Tongue (tissue), 3 donors: ENCODE measurements at places on chromosomes 3 and 15.

- no peak for DNase-seq
These were observed 397.1 kb upstream of the CFAP20DC start for GRCh38 chr3:59446775-59447465.

DNA sequence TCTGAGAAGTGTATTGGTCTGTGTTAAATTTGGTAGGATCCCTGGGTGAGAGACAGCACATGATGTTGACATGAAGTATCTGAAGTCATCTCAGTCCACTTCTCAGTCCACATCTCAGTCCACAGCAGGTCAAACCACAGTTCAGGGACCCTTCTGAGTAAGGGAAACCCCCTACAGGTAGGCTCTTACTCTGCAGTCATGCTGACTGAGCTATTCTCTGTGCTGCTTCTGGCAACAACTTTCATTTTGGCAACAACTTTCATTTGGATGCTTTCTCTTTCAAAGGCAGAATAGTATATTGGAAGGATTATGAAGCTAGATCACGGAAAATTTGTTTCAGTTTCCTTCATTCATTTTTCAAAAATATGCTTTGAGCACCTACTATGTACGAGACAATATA lies 178.2 kb upstream of the GOLIM4 start:
- DNase-seq, result no peak

DNA sequence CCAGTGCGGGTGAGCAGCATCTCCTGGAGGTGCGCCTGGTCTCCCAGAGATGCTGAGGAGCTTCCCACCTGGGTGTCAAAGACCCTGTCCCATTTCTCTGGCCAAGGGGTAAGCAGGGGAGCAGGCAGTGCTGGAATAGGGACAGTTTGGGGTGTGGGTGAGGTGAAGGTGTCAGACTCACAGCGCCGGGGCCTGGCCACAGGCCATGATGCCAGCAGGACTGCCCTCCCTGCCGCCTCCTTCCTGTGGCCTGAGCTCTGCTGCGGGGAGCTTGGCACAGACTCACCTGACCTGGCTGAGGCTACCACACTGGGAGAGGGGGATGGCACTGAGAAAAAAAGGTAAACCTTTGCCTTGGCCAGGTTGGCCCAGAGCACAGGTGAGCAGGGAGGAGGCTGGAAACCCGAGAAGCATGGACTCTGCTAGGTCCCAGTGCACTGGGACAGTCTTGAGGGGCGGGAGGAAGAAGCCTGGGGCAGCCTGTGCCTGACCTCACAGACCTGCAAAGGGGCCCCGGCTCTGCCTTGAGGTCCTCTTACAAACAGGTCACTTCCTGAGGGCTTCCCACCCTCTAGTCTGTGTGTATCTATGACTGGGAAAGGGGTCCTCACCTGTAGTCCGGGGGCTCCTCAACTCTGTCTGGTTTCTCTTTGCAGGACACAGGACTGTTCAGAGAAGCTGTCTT lies 28.2 kb downstream of the GRAMD2A start:
- no peak for DNase-seq

- DNase-seq, result no peak
These were observed 3.6 kb upstream of the STARD5 start for GRCh38 chr15:81327516-81327915.

DNA sequence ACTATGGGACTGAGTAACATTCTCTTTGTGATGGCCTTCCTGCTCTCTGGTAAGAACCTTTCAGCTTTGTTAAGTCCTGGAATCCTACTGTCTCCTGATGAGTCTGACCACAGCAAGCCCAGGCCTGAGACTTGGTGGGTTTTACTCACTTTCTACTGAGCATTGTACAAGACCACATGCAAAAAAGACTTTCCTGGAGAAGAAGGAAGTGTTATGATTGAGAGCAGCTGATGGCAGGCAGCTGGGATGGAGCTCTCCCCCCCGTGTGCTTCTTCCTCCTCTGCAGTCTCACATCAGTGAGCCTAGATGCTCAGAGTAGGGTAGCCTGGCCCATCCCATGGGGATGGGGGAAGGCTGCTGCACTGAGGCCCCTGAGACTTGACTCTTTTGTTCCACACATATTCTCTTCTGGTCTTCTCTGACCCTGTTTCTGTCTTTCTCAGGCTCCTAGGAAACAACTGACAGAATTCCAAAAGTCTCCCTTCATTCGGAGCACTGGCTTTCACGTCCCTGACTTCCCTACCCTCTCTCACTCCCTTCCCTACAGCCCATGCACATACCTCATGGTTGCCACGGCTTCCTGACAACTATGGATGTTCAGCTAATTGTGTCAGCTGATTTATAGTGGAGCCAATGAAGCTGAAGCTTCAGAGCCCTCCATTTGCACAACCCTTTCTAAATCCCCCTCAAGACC lies 36.6 kb downstream of the CD86 start:
- peak; percentile 27 for DNase-seq
